Activated T-helper 2 cell treated with anti-CD3 and anti-CD28 coated beads, Interferon-gamma antibody, Interleukin-2, Interleukin-4, amounts not matched to agents 10 μg/mL and 5 μg/mL and 100 μg/mL, durations not matched to agents 14 hours and 24 hours and 36 hours (primary cell): ENCODE measurements at places on chromosomes 1 and 21.

- H3K36me3 ChIP-seq, result peaks cover 51% of the 10 kb centered on the region
- peak; percentile 72 for DNase-seq
- peak overlapping the region; percentile 95 for H3K4me3 ChIP-seq
- peaks cover 38% of the 10 kb centered on the region for H3K4me1 ChIP-seq
Observed at GRCh38 chr1:167517535-167518330, 596 bp downstream of the CD247 start.

GRCh38 chr21:45975020-45975666 lies 6.4 kb upstream of the COL6A1 start:
- H3K4me3 ChIP-seq, result no peak overlapping the region
- peaks cover 10% of the 10 kb centered on the region for H3K4me1 ChIP-seq
- H3K27ac ChIP-seq, result no peak overlapping the region
- H3K36me3 ChIP-seq, result no peaks in the 10 kb centered on the region

DNA sequence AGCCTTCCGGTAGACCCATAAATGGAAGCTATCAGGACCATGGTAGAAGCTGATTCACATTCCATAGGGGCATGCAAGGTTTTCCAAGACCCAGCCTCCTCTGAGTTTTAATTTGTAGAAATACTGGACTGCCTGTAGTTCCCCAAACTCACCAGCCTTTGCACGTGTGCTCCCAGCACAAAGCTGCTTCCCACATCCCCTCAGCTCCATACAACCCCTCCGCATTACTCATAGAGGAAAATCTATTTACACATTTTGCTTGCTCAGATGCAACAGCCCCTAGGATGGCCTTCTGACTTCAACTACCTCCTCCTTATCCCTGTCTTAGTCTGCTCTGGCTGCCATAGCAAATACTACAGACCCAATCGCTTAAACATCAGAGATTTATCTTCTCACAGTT lies 336.2 kb downstream of the SETD4 start:
- no peaks in the 10 kb centered on the region for H3K4me1 ChIP-seq
- no peak overlapping the region for H3K27ac ChIP-seq
- no peaks in the 10 kb centered on the region for H3K36me3 ChIP-seq
- no peak for DNase-seq

- H3K36me3 ChIP-seq, result no peaks in the 10 kb centered on the region
- H3K27ac ChIP-seq, result no peak overlapping the region
- peaks cover 30% of the 10 kb centered on the region for H3K4me1 ChIP-seq
- H3K4me3 ChIP-seq, result no peak overlapping the region
Observed at GRCh38 chr1:94379615-94380014, 38.6 kb upstream of the ABCD3 start.

GRCh38 chr1:24301785-24302175 lies 17.4 kb upstream of the GRHL3 start:
- H3K4me3 ChIP-seq, result no peak overlapping the region
- peaks cover 48% of the 10 kb centered on the region for H3K27me3 ChIP-seq

DNA sequence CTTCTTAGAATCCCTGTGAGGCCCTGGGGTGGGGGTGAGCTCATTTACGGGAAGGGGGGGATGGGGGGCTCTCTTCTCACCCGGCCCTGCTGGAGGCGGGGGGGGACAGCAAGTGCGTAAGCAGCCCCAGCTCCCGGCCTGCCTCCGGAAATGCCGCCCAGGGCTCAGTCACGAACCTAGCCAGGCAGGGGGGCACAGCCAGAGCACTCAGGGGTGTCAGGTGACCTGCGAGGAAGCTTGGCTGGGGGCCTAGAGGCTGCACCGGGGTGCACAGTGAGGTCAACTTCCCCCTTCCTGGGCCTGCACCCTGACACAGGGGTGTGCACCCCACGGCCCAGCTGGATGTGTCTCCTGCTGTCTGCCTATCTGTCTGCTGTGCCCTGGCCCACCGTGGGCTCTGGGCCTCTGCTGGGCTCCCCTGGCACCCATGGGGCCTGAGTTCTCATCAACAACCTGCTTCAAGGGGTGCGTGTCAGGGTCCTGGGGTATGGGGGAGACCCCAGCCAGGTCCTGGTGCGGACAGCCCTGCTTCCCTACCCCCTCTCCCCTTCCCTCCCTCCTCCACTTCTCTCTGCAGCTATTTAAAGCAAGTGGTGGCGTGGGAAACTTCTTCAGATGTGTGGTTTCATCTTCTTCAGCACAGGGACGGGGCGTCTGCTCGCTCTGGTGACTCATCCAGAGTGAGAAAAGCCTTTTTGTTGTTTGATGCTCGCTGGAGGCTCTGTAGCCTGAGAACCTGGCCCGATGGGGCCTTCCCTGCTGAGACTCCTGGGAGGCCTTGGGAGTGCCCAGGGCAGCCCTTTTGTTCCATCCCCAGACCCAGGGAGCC lies 92.5 kb upstream of the RUNX3 start:
- DNase-seq, result peak; percentile 91
- peak overlapping the region; percentile 76 for H3K4me3 ChIP-seq
- H3K27ac ChIP-seq, result peak overlapping the region; percentile 96
- H3K4me1 ChIP-seq, result peaks cover 87% of the 10 kb centered on the region

DNA sequence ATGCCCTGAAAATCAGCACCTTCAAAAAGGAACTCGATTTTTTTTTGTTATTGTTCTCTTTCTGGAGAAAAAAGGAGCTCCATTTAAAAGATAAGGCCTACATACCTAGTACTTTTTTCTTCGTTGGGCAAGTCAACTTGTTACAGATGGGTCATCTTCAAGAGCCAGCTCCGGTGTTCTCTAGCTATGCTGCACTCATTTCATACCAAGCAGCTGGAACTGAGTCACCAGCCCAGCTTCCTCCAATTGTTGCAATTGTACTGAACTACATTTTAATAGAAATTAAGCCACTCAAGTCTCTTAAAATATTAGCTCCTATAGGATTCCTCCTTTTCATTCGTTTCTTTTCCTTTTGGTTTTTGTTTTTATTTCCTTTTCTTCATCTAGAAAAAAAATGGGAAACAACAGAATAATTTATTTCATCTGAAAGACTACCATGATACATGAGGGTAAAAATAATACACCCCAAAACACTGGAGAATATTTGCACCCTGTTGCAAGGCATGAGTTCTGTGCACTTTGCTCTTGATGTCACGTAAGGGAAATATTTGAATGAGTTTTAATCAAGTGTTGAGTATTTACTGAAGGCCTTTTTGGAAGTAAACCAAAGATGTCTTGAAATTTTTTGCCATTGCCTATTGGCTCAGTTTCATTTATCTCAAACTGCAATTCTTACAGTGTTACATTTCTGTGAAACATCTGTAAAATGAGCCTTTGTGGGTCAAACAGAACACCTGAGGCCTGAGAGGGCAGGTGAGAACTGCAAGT lies 60.5 kb downstream of the CLIC4 start:
- H3K36me3 ChIP-seq, result peaks cover under 1% of the 10 kb centered on the region
- no peak overlapping the region for H3K27ac ChIP-seq
- no peaks in the 10 kb centered on the region for H3K27me3 ChIP-seq

DNA sequence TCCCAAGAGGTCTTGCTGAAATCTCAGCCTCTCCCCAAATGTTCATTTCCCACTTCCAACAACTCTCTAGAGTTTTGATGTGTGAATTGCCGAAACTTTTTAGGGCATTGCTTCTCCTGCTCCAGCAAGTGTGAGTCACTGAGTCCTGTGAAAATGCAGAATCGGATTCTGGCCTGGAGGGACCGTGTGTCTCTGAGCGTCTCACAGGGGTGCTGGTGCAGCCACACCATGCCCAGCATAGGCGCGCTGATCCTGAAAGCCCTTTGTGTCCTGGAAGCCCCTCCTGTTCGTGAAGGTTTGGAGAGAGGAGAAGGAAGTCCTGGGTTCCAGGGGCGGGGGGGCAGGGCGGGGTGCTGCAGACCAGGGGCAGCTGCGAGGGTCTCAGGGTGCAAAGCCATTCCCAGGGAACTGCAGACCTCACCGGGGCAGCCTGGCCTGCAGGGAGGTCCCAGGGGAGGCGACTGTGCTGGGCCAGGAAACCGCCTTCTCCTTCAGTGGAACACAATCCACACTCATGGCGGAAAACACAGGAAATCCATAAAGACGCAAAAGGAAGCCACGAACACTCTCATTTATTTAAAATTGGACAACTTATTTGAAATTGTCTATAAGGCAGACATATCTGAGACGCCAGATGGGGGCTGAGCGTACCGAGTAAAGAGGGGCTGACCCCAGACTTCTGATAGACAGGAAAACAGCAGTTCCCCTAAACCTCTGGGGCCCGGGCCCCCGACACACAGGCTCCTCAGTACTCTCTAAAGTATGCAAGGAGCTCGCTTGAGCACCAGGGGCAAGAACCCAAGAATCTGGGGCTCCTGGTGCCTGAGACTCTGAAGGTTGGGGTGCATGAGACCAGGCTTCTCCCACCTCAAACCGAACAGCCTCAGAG lies 43.5 kb upstream of the ADARB1 start:
- no peak overlapping the region for H3K27ac ChIP-seq
- H3K27me3 ChIP-seq, result peaks cover 7% of the 10 kb centered on the region
- H3K4me1 ChIP-seq, result no peaks in the 10 kb centered on the region

GRCh38 chr1:217089361-217090014 lies 366.3 kb upstream of the ESRRG start:
- H3K27me3 ChIP-seq, result peaks cover 26% of the 10 kb centered on the region
- H3K27ac ChIP-seq, result no peak overlapping the region
- DNase-seq, result no peak
- no peaks in the 10 kb centered on the region for H3K4me1 ChIP-seq
- H3K36me3 ChIP-seq, result no peaks in the 10 kb centered on the region

- no peak overlapping the region for H3K4me3 ChIP-seq
- no peaks in the 10 kb centered on the region for H3K4me1 ChIP-seq
- no peaks in the 10 kb centered on the region for H3K27me3 ChIP-seq
- no peaks in the 10 kb centered on the region for H3K36me3 ChIP-seq
Observed at GRCh38 chr1:5256793-5257192, 602.4 kb downstream of the AJAP1 start.

DNA sequence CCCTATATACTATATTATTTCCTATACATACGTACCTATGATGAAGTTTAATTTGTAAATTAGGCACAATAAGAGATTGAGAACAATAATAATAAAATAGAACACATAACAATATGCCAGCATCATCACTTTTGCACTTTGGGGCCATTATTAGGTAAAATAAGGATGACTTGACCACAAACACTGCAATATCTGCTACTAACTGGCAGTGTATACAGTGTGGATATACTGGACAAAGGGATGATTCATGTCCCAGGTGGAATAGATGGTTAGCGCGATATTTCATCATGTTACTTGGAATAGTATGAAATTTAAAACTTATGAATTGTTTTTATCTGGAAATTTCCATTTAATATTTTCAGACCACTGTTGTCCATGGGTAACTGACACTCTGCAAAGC lies 35.4 kb upstream of the TXLNA start:
- peaks cover 45% of the 10 kb centered on the region for H3K4me1 ChIP-seq
- peaks cover 66% of the 10 kb centered on the region for H3K36me3 ChIP-seq
- no peak overlapping the region for H3K4me3 ChIP-seq
- no peak overlapping the region for H3K27ac ChIP-seq
- H3K27me3 ChIP-seq, result no peaks in the 10 kb centered on the region
- DNase-seq, result no peak

DNA sequence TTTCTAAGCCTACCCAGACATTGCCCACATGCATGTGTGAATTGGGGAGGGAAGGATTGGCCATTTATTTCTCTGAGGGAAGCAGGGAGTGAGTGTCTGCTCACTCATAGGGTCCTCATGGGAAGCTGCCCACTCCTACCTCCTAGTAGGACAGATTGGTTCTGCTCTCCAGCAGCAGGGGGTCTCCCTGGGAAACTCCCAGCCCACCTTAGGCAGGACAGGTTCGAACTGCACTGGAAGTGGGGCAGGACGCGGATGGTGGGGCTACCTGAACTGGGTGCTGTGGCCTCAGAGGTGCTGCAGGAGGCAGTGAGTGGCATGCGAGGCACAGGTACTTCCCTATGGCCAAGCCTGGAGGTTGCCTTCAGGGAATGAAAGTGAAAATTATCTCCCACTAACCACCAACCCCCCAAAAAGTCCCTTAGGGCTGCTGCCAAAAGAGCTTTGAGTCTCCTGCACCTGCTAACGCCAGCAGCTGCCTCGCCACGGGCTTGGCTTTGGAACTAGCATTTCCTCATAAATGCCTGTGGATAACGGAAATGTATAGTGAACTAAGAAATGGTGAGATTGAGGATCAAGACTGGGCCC lies 157.0 kb upstream of the COA6 start:
- DNase-seq, result no peak
- no peak overlapping the region for H3K27ac ChIP-seq
- H3K27me3 ChIP-seq, result peaks cover 35% of the 10 kb centered on the region
- H3K4me1 ChIP-seq, result peaks cover 19% of the 10 kb centered on the region
- H3K4me3 ChIP-seq, result peak overlapping the region; percentile 28

GRCh38 chr1:9363061-9363471 lies 70.4 kb downstream of the SPSB1 start:
- no peak overlapping the region for H3K27ac ChIP-seq
- no peaks in the 10 kb centered on the region for H3K27me3 ChIP-seq
- no peak overlapping the region for H3K4me3 ChIP-seq

DNA sequence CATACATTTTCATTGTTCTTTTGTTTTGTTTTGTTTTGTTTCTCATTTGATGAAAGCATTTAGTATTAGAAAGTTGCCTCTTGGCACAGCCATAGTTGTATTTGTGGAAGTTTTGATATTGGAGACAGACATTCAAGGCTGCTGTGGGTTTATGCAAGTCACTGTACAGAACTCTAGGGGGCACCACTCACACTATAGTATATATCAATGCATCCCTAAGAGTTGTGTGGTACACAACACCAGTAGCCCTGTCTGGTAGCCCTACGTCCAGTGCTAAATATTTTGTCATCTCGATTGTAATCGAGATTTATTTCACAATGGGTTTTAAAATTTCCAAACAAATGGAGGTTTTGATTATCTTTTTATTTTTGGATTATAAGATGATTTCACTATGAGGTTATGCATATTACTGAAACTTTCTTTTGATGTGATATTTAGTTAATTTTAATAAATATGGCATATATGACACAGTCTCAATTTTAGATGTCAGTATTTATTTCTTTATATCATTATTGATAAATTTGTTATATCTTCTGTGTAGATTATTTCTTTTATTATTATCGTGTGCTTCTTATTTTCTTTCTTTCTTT lies 112.2 kb downstream of the NR5A2 start:
- no peak for DNase-seq
- peaks cover 8% of the 10 kb centered on the region for H3K4me1 ChIP-seq
- H3K27me3 ChIP-seq, result peaks cover 27% of the 10 kb centered on the region
- no peak overlapping the region for H3K4me3 ChIP-seq
- no peaks in the 10 kb centered on the region for H3K36me3 ChIP-seq

GRCh38 chr21:32712043-32712442 lies 15.8 kb downstream of the SYNJ1 start:
- H3K27me3 ChIP-seq, result no peaks in the 10 kb centered on the region
- peak overlapping the region; percentile 22 for H3K27ac ChIP-seq
- peaks cover 22% of the 10 kb centered on the region for H3K36me3 ChIP-seq
- peaks cover 17% of the 10 kb centered on the region for H3K4me1 ChIP-seq

DNA sequence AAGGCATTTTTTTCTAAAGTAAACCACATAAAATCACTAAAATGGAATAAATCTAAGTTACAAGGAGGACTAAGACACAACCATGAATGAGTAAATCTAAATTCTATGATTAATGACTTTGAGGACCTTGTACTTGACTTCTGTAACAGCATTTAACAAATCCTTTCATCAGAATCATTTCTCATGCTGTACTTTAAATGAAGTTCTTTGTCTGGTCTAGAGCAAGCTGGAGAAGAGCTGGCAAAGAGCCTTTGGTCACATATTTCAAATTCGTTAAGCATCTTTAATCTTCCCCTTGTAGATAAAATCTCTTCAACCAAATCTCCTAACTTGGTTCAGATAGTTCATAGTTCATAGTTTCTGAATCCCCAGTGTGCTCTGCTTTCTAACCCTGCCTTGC lies 405.4 kb downstream of the PTPRC start:
- no peak overlapping the region for H3K4me3 ChIP-seq
- no peaks in the 10 kb centered on the region for H3K27me3 ChIP-seq
- H3K36me3 ChIP-seq, result peaks cover 69% of the 10 kb centered on the region
- H3K27ac ChIP-seq, result no peak overlapping the region
